ENCODE measurements at places on chromosomes 16 and 17.

DNA sequence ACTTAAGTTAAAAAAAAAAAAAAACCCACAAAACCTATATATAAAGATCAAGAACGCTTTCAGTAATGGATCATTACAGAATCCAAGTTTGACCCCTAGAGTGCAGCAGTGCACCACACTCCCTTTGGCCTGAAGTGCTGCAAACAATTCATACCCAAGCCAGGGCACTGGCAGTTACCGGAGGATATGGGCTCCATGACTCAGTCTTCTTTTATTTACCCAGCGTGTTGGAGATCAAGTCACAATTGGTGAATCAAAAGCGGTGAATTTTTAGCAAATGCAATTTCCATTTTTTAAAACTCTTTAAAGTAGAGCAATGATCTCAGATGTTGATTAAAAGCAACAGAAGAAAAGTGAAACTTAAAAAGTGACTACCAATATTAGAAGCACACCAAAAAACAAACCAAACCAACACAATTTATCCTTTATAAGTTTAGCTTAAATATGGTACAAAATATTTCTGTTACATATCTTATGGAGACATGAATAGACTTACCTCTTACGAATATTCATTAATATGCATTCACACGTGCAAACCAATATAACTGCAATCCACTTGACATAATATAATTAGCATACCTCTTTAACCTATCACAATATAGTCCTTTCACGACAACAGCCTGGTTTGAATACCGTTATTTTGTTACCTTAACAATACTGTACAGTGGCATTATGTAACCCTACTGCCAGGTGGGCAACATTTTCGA, 46.3 kb downstream of the ZNF652 start:
- DNase-seq = peak; percentile 78

GRCh38 chr17:65029605-65030336, 26.8 kb downstream of the GNA13 start:
- no peak for DNase-seq

- DNase-seq = no peak
These were observed 303.9 kb downstream of the C16orf95 start for GRCh38 chr16:87012954-87013938.

DNA sequence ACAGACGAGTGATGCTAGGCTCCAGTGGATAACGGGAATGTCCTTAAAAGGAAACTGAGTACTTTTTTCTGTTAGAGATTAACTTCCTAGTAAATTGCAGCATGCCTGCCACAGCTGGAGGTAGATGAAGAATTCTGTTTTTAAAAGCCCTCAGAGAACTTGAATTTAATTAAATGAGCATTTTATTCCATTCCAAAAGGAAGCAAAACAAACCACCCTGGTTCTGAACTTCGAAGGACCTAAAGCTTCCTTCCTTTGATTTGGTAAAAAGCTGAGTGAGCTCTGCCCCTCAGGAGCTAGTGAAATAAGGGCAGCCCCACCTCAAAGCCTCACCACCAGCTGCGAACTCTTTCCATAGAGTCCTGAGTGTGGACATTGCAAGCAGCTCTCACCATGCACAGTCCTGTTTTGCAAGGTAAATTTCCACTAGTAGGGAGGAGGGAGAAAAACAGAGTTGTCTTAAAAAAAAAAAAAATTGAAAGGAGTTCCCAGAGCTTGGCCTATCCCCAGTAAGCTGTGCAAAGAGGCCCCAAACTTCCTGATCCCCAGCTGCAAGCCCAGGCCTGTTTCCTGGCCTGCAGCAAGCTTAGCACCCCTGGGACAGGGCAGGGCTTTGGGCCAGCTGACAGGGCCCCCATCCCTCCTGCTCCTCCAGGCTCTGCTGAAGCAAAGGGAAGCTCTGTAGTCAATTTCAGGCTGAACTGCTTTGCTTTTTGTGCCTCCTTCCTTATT, 11.2 kb downstream of the CHD9NB start:
- DNase-seq = no peak

- DNase-seq = no peak
These were observed 459.7 kb downstream of the SOX9 start for GRCh38 chr17:72580321-72581127.

DNA sequence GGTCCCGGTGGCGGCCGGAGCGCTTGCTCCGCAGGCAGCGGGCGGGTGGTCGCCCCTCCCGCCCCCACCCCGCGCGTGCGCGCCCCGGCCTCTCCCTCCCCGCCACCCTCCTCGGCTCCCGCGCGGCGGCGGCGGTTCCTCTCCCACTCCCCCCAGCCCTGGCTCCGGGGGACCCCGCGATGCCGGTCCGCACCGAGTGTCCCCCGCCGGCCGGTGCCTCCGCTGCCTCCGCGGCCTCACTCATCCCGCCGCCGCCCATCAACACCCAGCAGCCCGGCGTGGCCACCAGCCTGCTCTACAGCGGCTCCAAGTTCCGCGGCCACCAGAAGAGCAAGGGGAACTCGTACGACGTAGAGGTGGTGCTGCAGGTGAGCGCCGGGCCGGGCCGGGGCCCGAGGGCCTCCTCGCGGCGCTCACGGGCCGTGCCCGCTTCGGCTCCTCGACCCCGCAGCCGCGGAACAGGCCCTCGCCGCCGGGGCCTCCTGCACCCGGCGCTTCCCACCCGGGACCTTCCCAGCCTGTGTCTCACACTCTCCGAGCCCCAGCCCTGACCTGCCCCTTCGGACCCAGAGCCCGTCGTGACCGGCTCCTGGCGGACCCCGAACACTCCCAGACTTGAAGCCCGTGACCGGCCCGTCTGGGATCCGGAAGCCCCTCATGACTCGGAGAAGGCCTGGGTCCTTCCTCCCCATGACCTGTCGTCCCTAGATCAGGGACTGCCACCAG, 490 bp downstream of the GID4 start:
- no peak for DNase-seq

GRCh38 chr17:34386343-34386696, 23.3 kb upstream of the CCL1 start:
- DNase-seq = no peak
